Activated CD4-positive, alpha-beta T cell treated with anti-CD3 and anti-CD28 coated beads, Interleukin-2, amount 10 ng/mL, durations not matched to agents 24 days and 14 days (primary cell): ENCODE measurements at places on chromosomes 2 and 18. TPM values are rescaled to one million over a fixed set of nuclear protein-coding genes. Genes with fewer than 3 reads are reported as not detected.
A peak's percentile ranks its signal among the peaks of the same experiment; 100 is the strongest.

GRCh38 chr2:37554687-37555086 is 116.8 kb downstream of the CDC42EP3 start:
- peak; percentile 41 for DNase-seq

DNA sequence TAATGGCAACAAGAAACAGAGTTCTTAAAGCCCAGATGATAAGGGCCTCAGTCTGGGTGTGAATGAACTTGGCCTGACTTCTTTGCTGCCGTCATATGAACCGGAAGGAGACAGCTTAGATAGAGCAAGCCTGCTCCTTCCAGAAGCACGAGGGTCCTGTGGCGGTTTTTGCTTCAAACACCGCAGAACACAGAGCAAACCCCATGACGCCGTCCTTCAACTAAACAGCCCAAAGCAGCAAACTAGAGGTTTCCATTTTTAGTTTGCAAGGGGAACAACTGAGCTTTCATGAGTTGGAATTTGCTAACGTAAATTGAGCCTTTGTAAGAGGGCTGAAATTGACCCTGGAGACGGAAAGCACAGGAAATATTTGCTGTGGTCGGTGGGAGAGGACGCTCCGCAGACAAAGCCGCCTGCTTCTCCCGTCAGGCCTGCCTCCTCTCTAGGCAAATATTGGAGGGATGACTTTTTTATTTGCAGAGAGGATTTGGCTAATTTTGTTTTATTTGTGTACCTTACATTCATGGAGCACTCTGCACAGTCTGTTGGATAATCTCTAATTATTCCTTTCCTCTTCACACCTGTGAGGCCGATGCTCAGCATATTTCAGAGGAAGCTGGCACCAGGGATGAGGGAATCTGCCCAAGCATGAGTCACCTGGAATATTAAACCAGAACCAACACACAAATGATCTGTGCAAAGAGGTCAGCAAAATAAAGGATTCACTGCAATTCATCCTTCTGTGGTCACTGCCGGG is 134.0 kb upstream of the NCK2 start:
- DNase-seq = no peak

DNA sequence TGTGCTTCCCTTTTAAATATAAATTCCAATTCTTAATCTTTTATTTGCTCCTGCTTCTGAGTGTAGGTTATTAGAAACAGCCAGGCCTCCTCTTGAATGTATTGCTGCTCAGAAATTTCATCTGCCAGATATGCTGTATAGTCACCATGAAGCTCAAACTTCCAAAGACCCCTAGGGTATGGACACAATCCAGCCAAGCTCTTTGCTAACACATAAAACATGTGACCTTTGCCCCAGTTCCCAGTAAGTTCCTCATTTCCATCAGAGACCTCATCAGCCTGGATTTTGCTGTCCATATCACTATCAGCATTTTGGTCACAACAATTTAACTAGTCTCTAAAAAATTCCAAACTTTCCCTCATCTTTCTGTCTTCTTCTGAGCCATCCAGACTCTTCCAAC is 75.2 kb downstream of the MAP2 start:
- DNase-seq = no peak

DNA sequence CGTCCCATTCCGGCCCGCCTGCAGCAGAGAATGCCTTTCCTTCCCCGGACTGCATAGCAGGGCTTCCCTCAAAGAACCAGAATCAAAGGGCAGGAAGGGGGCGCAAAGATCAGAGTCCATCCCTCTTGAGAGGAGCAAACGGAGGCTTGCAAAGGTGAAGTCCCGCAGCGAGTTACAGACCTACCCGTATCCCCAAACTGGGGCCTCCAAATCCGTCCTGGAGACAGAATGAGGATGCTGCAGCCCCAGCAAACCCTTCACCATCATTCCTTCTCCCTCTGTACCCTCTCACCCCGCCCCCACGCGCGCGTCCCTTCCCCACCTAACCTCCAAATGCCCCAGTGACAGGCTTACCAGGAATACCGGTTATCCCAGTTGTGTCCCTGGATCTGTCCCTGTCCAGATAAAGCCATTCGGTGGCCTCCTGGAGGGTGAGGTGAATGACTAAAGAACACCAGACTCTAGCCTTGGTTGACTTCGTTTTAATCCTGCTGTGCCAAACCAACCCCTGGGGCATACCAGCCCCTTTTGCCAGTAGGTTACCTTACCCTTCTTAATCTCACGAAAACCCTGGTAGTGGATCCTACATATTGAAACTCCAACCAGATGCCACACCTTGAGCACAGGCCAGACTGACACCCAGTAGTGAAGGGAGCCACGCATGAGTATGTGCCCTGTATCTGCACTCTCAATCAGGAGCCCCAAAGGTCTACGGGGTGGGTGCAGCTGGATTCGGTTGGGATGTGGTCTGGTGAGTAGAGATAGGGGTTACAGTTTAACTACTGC is 961 bp upstream of the SLC40A1 start:
- peak; percentile 68 for DNase-seq

GRCh38 chr2:236026841-236027240 is 141.3 kb downstream of the GBX2 start:
- no peak for DNase-seq

CYBRD1 gene
- total RNA-seq = 4.7 and 5.1 TPM in 2 replicates

DNA sequence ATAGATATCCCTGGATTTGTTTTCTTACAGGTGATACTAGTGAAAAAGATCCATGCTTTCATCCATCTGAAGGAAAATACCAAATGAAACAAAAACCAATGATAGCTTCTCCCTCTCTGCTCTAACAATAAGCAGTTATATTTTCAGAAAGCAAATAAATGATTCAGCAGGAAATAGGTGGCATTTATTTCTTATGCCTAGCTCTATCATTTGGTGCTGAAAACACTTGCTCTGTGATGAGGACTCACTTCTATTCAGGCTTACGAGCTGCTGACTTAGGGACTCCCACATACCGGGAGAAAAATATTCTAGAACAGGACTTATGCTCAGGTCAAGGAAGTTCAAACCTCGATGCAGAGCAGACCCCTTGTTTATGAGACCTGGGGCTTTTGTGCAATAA is 142.6 kb downstream of the SETBP1 start:
- no peak for DNase-seq

ZEB2 gene
- total RNA-seq = 15.2 and 15.8 TPM in 2 replicates

- DNase-seq = no peak
Observed at GRCh38 chr2:167484875-167485274, 596.6 kb downstream of the XIRP2 start.

DNA sequence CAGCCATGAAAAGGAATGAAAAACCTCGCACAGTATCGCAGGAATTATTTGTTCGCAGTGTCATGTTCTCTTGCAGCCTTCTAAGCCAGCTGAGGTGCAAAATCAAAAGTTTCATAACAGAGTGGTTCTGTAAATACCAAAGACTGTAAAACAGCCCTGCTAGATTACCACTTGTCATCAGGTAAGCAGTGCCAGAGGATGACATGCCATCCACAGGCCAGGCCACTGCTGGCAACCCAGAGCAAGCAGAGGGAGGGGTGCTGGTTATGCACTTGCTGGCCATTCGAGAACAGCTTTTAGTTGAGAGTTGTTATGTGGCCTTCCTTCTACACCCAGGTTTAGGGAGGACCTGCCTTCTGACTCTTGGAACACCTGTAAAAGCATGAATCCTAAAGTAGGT is 114.3 kb upstream of the MGAT5 start:
- DNase-seq = no peak

- no peak for DNase-seq
Observed at GRCh38 chr2:74577448-74577847, 22.9 kb downstream of the DOK1 start.

GRCh38 chr2:225893151-225893550 is 493.6 kb downstream of the NYAP2 start:
- DNase-seq = no peak
